ENCODE measurements at places on chromosomes 3 and 15. TPM values are rescaled to one million over a fixed set of nuclear protein-coding genes. Genes with fewer than 3 reads are reported as not detected.

The ADAMTSL3 gene
- not detected for total RNA-seq

The SLC51A gene
- not detected for total RNA-seq

The AMOTL2 gene
- not detected for total RNA-seq

The PPP1R14D gene
- total RNA-seq = not detected
